ENCODE measurements at places on chromosomes 2 and 18.
A peak's percentile ranks its signal among the peaks of the same experiment; 100 is the strongest.

DNA sequence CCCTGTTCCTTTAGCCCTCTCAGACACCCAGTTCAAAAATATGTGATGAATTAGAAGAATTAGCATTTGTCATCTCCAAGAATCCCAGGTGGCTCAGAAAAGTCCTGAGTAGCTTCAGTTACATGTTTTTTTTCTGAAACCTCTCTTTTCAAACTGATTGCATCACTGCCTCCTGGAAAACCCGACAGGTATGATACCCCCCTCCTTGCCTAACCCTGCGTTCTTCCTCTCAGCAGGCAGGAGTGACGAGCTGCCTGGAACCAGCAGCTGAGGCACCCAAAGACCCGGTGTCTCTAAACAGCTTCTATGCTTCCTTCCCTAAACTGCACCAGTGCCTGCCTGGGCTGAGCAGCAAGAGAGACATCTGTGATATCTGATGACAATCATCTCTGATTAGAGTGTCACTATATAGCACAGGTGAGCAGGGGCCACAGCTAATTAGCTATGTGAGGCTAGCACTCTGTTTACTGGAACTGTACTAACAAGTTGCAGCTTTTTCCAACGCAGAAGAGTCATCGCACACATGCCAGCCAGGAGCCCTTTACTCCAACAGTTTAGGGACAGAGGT is 376.4 kb upstream of the ATP5MC3 start:
- no peak for DNase-seq

GRCh38 chr2:182381225-182381624 is 45.6 kb downstream of the PDE1A start:
- DNase-seq = no peak

DNA sequence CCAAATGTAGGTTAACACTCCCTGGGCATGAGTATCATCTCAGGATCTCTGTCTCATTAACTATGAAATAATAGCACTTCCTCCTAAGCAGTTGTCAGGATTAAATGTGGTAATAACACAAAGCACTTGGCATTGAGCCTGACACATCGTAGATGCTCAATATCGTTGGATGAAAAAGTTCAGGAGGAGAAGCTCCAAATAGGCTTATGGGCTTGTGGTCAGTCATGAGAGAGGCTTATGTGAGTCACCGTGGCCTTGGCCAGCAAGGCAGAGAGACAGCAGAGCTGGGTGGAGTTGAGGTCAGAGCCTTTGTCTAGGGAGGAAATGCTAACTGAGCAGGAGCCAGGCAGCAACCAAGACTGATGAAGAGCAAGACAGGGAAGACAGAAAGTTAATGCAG is 68.3 kb upstream of the PPM1B start:
- DNase-seq = peak; percentile 79

GRCh38 chr2:177673602-177674595 is 281.3 kb downstream of the AGPS start:
- no peak for DNase-seq

- DNase-seq = no peak
Observed at GRCh38 chr2:31429759-31430438, 15.4 kb upstream of the XDH start.
